Fibroblast of pulmonary artery (primary cell): ENCODE measurements at places on chromosomes 16 and 17.

GRCh38 chr17:48293319-48294019 lies 136.5 kb downstream of the SKAP1 start:
- DNase-seq: no peak

GRCh38 chr17:3032258-3033247 lies 30.9 kb downstream of the OR1D5 start:
- DNase-seq: no peak

DNA sequence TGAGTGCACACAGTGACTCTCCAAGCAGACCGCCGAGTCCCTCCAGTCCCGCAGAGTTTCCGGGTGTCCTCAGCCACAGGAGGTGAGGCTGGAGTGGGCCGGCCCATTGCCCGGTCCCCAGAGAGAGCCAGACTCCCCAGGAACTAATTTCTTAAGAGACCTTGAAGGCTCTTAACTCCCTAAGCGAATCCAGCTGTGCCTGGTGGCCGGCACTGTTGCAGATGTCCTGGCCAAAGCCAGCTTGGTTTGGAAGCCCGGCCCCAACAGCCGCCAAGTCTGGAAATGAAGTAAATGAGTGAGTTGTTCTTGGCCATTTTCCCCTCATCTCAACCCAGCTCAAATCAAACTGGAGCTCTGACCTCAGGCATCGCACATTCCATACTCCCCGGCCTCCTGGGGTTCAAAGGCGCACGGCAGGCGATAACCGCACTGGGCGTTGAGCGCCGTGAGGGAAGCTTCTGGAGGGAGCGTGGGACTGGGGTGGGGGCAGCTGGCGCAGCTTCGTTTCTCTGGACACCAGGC lies 42.0 kb downstream of the CMIP start:
- peak; percentile 51 for DNase-seq

DNA sequence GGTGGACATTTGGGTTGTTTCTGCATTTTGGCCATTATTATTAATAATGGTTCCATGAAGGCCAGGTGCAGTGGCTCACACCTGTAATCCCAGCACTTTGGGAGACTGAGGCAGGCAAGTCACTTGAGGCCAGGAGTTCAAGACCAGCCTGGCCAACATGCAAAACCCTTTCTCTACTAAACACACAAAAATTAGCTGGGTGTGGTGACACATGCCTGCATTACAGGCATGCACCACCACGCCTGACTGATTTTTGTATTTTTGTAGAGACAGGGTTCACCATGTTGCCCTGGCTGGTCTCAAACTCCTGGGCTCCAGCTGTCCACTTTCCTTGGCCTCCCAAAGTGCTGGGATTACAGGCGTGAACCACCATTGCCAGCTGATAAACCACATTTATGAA lies 58.5 kb downstream of the TNFRSF13B start:
- DNase-seq: no peak

- DNase-seq: no peak
Measured at GRCh38 chr16:46937536-46937935, 35.9 kb downstream of the DNAJA2 start.

GRCh38 chr17:51152766-51153209 lies 571 bp upstream of the NME1 start:
- DNase-seq: peak; percentile 50

- DNase-seq: no peak
Measured at GRCh38 chr16:53968896-53969295, 264.9 kb downstream of the FTO start.

GRCh38 chr17:82664701-82665182 lies 16.5 kb upstream of the WDR45B start:
- DNase-seq: no peak

DNA sequence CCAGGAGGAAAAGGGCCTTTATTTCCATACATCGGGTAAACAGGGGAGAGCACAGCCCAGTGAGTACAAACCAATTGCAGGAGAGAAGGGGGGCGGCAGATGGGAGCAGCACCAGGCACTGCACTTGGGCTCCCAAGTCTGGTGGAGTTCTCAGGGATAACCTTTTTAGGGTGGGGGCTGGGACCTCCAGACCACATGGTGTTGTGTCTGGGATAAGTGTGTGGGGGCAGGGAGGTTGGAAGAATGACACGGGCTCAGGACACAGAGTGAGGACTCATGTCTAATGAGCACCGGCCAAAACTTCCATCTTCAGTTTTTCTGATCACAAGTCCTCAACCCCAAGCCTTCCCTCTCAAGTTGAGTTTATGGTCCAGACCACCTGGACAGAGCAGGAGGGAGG lies 30.6 kb downstream of the PIPOX start:
- no peak for DNase-seq
